Activated CD8-positive, alpha-beta T cell treated with anti-CD3 and anti-CD28 coated beads, Interleukin-2, amount 10 ng/mL, durations not matched to agents 7 days and 5 days (primary cell): ENCODE measurements at places on chromosomes 11 and 22. TPM values are rescaled to one million over a fixed set of nuclear protein-coding genes. Genes with fewer than 3 reads are reported as not detected.

GRCh38 chr22:50317178-50317577 lies 9.6 kb downstream of the DENND6B start:
- no peaks in the 10 kb centered on the region for H3K36me3 ChIP-seq
- no peak overlapping the region for H3K4me3 ChIP-seq
- peaks cover 22% of the 10 kb centered on the region for H3K4me1 ChIP-seq
- DNase-seq: no peak
- H3K27me3 ChIP-seq: no peaks in the 10 kb centered on the region

The PLA2G3 gene
- not detected for total RNA-seq

GRCh38 chr11:77198440-77198849 lies 70.4 kb downstream of the MYO7A start:
- H3K4me3 ChIP-seq: no peak overlapping the region
- H3K4me1 ChIP-seq: peaks cover 2% of the 10 kb centered on the region
- no peaks in the 10 kb centered on the region for H3K36me3 ChIP-seq
- no peak for DNase-seq

The TYR gene
- total RNA-seq: not detected

The HIC2 gene
- 4.1 TPM for total RNA-seq

The SOX10 gene
- not detected for total RNA-seq

- H3K27me3 ChIP-seq: peaks cover 19% of the 10 kb centered on the region
- H3K36me3 ChIP-seq: no peaks in the 10 kb centered on the region
- H3K4me3 ChIP-seq: no peak overlapping the region
- H3K27ac ChIP-seq: no peak overlapping the region
Measured at GRCh38 chr11:114379394-114380069, 20.8 kb downstream of the C11orf71 start.

DNA sequence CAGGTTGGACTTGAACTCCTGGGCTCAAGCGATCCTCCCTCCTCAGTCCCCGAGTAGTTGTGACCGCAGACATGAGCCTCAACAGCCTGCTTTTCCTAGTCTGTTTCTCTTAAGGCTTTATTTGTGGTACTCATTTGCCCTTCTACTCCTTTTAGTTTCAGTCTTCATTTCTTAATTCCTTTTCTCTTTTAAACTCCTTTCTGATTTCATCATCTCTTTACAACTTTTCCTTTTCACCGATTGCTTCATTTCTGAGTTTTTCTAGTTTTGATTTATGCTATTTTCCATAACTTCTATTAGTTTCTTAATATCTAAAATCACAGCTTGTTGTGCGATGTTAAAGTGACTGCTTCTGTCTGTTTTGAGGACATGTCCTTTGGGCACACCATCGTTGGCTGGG lies 17.3 kb upstream of the MRGPRF start:
- H3K36me3 ChIP-seq: no peaks in the 10 kb centered on the region
- no peak overlapping the region for H3K27ac ChIP-seq
- no peak for DNase-seq
- H3K4me3 ChIP-seq: no peak overlapping the region
- no peaks in the 10 kb centered on the region for H3K4me1 ChIP-seq

- no peak for DNase-seq
- no peak overlapping the region for H3K4me3 ChIP-seq
- H3K4me1 ChIP-seq: peaks cover 6% of the 10 kb centered on the region
- peaks cover 2% of the 10 kb centered on the region for H3K27me3 ChIP-seq
- H3K36me3 ChIP-seq: no peaks in the 10 kb centered on the region
Measured at GRCh38 chr22:32634421-32634981, 159.9 kb downstream of the FBXO7 start.

DNA sequence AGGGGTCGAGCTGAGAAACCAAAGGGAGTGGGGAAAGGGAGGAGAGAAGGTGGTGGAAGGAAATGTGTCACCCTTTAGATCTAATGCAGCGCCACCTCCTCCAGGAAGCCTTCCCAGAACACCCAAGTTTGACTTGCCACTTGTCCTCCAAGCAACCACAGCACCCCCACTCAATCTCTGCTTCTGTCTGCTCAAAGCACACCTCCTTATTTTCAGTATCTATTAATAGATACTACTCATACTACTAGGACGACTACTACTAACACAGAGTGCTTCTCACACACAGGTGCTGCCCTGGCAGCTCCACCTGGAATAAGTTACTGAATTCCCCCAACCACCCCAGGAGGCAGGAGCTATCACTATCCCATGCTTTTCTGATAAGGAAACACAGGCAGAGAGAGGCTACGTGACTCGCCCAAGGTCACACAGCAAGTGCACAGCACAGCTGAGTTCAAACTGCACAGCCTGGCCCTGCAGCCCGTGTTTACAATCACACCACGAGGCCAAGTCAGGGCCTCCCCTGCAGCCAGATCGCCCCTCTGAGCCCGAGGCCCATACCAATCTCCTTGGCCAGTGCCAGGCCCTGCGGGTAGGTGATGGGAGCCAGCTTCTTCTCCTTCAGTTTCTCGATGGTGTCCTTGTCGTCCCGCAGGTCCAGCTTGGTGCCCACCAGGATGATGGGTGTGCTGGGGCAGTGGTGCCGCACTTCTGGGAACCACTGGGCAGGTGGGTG lies 13.2 kb downstream of the RAC2 start:
- DNase-seq: peak; percentile 91
- peaks cover 83% of the 10 kb centered on the region for H3K36me3 ChIP-seq
- H3K27me3 ChIP-seq: no peaks in the 10 kb centered on the region
- H3K4me3 ChIP-seq: peak overlapping the region; percentile 80

DNA sequence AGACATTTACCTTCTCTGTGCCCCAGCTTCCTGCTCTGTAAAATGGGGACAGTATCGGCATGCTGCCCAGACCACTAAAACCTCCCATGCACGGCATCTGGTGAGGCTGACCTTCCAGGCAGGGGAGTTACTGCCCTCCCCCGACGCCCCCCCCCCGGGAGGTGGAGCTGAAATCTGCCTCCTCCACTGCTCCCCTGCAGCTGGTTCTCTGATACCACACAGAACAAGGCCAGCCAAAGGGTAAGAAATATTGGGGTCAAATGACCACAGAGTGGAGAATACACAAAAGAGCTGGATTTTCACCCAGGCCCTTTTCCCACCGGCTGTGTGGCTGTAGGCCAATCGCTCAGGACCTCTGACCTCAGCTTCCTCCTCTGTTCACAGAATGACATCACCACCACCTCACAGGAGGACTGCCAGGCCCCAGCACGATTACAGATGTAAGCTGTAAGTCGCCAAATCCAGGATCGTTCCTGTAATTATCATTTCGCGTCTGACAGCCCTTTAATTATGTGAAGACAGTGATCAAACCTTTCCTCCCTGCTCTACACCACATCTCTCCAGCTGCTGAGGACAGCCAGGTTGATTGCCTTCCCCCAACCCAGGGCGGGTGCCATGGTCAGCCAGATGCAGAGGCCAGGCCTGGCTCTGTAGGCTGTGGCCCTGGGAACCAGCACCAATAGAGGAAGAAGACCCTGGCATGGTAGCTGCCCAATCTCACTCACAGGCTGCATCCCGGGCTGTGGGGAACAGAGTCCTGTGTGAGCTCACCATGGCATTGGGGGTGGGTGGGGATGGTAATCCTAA lies 35.7 kb upstream of the KLHL35 start:
- H3K27me3 ChIP-seq: no peaks in the 10 kb centered on the region
- DNase-seq: no peak
- no peak overlapping the region for H3K27ac ChIP-seq
- no peaks in the 10 kb centered on the region for H3K36me3 ChIP-seq
- no peak overlapping the region for H3K4me3 ChIP-seq

The OR5B12 gene
- total RNA-seq: not detected

DNA sequence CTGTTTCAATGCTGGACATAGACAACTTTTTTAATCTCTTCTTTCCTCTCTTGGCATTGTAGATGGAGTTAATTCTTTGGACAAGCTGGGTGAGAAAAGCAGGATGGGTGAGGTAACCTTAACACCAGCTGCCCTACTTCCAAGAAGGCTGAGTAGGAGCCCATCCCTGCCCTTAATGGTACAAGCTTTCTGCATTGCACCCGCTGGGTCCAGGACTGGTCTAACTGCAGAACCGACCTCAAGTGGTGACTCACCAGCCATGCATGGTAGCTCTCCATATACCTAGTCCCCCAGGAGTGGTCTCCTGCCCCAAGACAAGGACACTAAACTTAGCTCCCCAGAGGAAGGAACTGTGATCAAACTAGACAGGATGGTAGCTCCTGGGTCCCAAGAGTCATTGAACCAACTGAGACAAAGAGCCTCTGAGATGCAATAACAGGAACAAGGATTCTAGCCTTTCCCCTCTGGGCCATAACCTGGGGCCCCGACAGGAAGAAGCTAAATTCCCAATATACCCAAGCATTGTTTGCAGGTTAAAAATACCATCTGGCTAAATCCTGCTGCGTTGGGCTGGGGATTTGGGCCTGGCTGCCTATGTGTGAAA lies 32.1 kb downstream of the RPL27A start:
- no peak for DNase-seq
- peaks cover 7% of the 10 kb centered on the region for H3K4me1 ChIP-seq
- H3K4me3 ChIP-seq: no peak overlapping the region

- peaks cover 22% of the 10 kb centered on the region for H3K27me3 ChIP-seq
- no peak for DNase-seq
- H3K4me1 ChIP-seq: peaks cover 27% of the 10 kb centered on the region
- peaks cover 5% of the 10 kb centered on the region for H3K36me3 ChIP-seq
- no peak overlapping the region for H3K4me3 ChIP-seq
Measured at GRCh38 chr11:1749395-1750351, 722 bp downstream of the IFITM10 start.

The PDE2A gene
- total RNA-seq: 0.26 TPM

DNA sequence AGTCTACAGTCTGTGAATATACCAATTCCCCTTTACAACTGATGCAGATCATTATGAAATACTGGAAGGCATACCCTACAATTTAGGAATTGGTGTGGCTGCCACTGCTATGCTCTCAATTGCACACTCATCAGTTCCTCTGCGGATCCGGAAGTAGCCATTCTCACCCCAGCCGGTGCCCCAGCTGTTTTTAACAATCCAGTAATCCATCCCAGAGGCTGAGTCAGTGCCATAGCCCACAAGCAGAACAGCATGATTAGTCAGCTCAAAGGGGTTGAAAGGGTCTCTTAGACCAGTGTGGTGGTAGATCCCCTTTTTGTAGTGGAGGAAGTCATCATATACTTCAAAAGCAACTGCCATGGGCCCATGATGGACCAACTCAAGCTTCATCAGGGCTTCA lies 43.6 kb downstream of the CTSC start:
- H3K27me3 ChIP-seq: no peaks in the 10 kb centered on the region
- no peak overlapping the region for H3K4me3 ChIP-seq
- no peaks in the 10 kb centered on the region for H3K4me1 ChIP-seq
- DNase-seq: no peak
- no peak overlapping the region for H3K27ac ChIP-seq
- peaks cover 82% of the 10 kb centered on the region for H3K36me3 ChIP-seq

The NRGN gene
- 6.1 TPM for total RNA-seq

The OR52N4 gene
- 0.63 TPM for total RNA-seq

DNA sequence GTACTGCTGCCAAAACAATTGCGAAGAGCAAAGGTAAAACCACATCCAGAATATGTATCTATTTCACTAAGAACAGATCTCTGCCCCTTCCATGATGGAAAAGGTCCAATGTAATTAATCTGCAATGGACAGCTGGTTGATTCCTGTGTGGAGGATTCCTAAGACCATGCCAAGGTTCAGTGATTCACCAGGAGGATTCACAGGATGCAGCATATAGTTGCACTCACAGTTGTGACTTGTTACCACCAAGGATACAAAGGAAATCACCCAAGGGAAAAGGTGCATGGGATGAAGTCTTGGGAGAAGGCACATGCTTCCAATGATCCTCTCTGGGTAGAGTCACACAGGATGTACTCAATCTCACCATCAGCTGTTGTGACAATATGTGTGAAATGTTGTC lies 35.1 kb upstream of the CUL5 start:
- no peaks in the 10 kb centered on the region for H3K27me3 ChIP-seq
- no peaks in the 10 kb centered on the region for H3K4me1 ChIP-seq
- H3K4me3 ChIP-seq: no peak overlapping the region
- H3K36me3 ChIP-seq: no peaks in the 10 kb centered on the region

The ELF5 gene
- not detected for total RNA-seq

DNA sequence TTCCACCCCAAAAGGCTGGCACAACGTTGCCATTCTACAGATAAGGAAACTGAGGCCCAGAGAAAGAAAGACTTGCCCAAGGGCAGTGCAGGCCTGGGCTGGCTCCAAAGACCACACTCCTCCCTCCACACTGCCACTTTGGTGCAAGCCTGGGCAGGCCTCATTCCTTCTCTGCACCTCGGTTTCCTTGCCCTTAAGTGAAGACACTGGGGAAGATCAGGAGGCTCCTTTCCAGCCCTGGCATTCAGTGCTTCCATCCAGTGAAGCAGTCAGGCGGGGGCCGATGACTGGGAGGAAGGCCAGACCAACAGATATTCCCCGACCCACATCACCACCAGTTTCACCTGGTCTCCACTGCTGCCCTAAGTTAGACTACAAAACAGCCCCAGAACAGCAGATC lies 18.3 kb upstream of the TCF20 start:
- no peak for DNase-seq
- peaks cover 34% of the 10 kb centered on the region for H3K4me1 ChIP-seq
- no peaks in the 10 kb centered on the region for H3K36me3 ChIP-seq
- no peak overlapping the region for H3K27ac ChIP-seq
- H3K4me3 ChIP-seq: no peak overlapping the region
